Left colon (tissue), 2 donors: ENCODE measurements at places on chromosomes 4 and X. TPM values are rescaled to one million over a fixed set of nuclear protein-coding genes. Genes with fewer than 3 reads are reported as not detected.

DNA sequence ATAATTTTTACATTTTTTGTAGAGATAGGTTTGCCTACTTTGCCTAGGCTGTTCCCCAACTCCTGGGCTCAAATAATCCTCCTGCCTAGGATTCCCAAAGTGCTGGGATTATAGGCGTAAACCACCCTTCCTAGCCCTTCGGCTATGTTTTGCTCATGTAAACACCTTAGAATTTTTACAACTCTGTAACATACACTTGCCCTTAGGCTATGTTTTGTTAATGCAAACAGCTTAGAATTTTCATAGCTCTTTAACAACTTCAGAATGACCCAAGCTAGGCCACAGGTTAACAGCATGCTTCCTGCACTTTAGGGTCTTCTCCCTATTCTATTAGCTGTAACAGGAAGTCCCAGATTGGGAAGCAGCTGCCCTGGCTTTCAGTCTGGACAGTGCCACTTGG is 24.2 kb downstream of the KLHL15 start:
- no peak for DNase-seq

DNA sequence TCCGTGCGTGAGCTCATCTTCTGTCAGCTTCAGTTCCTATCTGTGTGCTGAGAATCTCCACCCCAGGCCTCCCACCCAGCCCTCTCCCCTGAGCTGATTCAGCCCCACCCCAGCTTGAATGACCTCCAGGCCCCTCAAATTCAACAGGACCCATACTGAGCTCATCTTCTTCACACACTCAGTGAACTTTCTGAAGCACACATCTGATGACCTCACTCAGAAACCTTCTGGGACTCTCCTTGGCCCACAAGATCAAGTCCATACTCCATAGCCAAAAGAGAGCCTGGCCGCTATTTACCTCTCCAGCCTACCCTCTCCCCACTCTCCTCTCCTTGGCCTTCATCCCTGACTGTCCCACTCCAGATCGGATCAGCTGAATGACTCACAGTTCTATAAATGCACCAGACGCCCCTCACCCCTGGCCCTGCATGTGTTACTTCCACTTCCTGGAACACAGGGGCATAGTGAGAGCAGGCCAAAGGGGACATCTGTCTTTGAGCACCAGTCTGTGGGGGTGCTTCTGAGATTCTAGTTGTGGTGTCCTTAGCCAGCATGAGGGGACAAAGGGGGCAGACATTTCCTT is 62.5 kb downstream of the PJA1 start:
- DNase-seq, result no peak

DNA sequence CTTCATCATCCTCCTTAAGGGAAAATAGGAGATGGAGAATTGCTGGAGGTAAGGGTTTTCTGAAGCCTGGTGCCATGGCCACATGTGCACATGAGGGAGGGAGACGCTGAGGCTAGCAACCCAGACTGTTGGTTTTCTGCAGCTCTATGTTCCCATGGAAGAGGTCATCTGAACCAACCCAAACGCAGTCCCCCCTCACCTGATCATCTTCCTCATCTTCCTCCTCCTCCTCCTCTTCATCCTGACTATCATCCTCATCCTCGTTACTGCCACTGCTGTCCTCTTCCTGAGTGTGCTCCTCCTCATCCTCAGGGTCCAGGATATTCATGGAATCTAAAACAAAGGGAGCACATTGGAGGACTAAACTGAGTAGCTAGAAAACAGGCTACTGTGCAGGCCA is 124.6 kb downstream of the HUWE1 start:
- no peak for DNase-seq

GRCh38 chr4:184355111-184355604 is 119.2 kb downstream of the IRF2 start:
- DNase-seq, result peak; percentile 62

The TRIM75 gene
- total RNA-seq, result not detected

- peak; percentile 11 for DNase-seq
Measured at GRCh38 chr4:54318904-54319303, 89.8 kb downstream of the PDGFRA start.

DNA sequence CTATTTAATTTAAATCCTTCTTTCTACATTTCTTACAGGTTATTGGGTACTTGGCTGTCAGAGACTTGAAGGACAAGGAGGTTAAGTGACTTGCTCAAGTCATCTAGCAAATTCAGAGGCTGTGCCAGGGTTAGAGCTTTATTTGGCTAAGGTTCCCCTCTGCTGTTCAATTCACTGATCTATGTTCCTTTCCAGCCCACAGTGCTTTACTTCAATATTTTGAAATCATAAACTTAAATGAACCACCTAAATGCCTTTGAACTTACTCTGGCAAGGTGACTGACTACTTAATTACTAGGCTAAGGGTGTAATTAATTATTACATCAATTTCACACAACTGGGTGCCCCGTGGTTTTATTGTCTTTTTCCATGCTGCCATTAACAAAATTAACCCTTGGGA is 288.7 kb downstream of the CAMK2D start:
- no peak for DNase-seq

The PTPN13 gene
- total RNA-seq, result 4.8 TPM

The SPARCL1 gene
- 31.8 TPM for total RNA-seq
